ENCODE measurements at places on chromosomes 7 and 10.

- no peak for DNase-seq
Observed at GRCh38 chr10:11180228-11180627, 162.6 kb downstream of the CELF2 start.

GRCh38 chr7:21946222-21946709 lies 567 bp upstream of the CDCA7L start:
- DNase-seq = no peak

- no peak for DNase-seq
Observed at GRCh38 chr7:30703756-30704155, 21.5 kb upstream of the CRHR2 start.

- no peak for DNase-seq
Observed at GRCh38 chr10:128877141-128877540, 589.9 kb upstream of the MGMT start.

GRCh38 chr7:105354383-105354782 lies 34.3 kb downstream of the SRPK2 start:
- DNase-seq = no peak

- DNase-seq = peak; percentile 94
Observed at GRCh38 chr7:108016841-108017775, 14.1 kb upstream of the LAMB1 start.

- DNase-seq = no peak
Observed at GRCh38 chr10:36448760-36449691, 676.4 kb upstream of the ANKRD30A start.
